Fibroblast of the aortic adventitia (primary cell): ENCODE measurements at places on chromosomes 3 and 15. TPM values are rescaled to one million over a fixed set of nuclear protein-coding genes. Genes with fewer than 3 reads are reported as not detected.

Gene NPAP1
- 0.16 TPM in 1 of 2 replicates, not detected in the other for total RNA-seq

Gene WDR93
- total RNA-seq, result 0.09 and 0.49 TPM in 2 replicates

Gene IGDCC3
- 0.25 TPM in 1 of 2 replicates, not detected in the other for total RNA-seq

Gene CLEC3B
- total RNA-seq, result 10.5 and 12.4 TPM in 2 replicates

Gene CLRN1
- not detected in 2 replicates for total RNA-seq

Gene C3orf33
- 2.8 and 5.7 TPM in 2 replicates for total RNA-seq

Gene GPR62
- 0.09 TPM in 1 of 2 replicates, not detected in the other for total RNA-seq

- peak; percentile 87 for DNase-seq
Measured at GRCh38 chr3:169218314-169218983, 445.1 kb downstream of the MECOM start.

GRCh38 chr3:128078322-128078721, 26.1 kb downstream of the SEC61A1 start:
- no peak for DNase-seq

DNA sequence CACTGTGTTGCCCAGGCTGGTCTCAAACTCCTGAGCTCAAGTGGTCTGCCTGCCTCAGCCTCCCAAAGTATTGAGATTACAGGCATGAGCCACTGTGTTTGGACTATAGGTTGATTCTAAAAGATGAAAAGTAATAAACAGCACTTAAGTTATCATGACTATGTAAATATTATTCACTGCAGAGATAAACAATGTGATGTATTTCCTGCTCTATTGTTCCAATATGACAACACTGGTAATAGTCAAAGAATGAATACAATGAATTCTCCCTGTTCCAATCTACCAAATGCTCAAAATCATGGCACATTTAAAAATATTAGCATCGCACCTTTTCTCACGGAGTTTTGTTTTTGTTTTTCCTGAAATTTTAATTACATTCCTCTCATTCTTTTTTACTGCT, 36.8 kb upstream of the TBL1XR1 start:
- peak; percentile 33 for DNase-seq

DNA sequence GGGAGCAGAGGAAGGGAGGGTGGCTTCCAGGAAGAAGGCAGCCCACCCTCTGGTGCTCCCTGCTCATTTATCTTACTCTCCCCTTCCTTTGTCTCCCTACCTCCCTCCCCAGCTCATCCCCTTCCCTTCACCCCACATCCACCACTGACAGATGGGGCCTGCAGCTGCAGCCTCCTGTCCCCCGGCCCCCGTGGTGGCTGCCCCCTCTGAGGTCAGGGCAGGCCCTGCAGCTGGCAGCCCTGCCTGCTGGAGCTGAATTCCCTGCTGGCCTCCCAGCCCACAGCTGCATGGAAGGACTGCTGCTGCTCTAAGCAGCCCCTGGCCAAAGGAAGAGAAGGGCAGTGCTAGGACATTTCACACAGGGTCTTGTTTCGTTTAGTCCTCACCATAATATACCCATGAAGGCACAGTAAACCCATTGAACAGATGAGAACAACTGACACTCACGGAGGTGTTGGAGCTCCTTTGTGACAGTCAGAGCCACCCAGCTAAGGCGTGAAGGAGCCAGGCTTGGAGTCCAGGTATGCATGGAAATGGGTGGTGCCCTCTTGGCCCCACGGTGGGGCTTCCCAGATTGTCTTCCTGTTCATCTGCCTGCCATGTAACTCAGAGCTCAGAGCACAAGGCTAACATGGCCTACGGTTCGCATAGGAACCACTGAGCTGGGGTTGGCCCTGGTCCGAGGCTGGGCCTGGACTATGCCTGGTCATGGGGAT, 121.7 kb upstream of the PRR20G start:
- no peak for DNase-seq

- DNase-seq, result no peak
Measured at GRCh38 chr3:138461896-138462295, 27.5 kb downstream of the ESYT3 start.

- DNase-seq, result no peak
Measured at GRCh38 chr3:111913163-111913763, 54.2 kb downstream of the PHLDB2 start.

GRCh38 chr3:36434687-36435426, 54.6 kb downstream of the STAC start:
- DNase-seq, result peak; percentile 65

DNA sequence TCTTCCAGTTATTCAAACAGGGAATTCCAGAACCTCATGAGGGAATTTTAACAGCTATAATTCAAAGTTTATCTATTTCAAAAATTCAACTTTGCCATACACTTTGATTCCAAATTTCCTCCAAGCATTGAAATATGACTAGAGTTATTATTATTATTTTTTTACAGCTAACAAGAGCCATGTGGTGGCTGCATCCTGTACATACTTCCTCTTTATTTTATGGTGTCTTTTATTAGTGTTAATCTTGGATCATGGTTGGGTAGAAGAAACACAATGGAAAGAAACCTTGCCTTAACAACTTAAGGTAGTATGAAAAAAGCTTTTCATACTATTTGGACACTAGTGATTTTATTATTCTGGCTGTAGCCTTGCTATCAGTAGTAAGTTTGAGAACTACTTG, 52.7 kb downstream of the TFG start:
- no peak for DNase-seq

GRCh38 chr3:89447243-89447642, 339.8 kb downstream of the EPHA3 start:
- no peak for DNase-seq
